ENCODE measurements at places on chromosomes 3 and 15.

DNA sequence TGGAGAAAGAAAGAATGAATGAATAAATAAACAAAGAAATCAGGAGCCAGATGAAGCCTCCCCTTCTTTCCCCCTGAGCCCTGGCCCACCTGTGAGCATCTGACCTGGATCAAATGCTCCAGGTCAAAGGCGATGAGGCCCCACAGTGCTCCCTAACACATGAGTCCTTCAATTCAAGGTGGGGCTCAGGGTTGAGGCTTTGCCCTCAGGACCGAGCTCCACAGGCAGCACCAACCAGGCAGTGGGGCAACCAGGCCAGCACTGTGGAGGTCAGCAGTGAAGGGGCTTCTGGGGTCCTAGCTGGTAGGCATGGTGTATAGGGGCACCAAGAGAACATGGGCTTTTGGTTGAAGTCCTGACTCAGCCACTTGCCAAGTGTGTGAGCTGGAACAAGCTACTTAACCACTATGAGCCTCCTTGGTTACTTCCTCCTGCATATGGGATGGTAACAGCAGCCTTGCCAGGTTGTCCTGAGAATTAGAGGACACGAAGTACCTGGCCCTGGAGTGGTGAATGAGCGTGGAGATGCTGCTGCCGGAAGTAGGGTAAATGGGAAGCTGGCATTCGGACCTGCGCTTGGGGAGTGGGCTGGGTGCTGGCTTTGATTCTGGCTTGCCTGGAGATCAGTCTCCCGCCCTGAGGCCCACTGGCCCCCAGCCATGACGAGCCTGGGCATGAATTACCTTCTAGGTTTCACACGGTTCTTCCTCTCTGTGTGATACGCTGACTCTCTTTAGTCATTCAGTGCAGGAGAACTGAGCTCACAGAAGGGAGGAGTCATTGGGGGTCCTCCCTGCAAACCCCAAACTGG, 10.0 kb upstream of the PAQR5 start:
- no peak for DNase-seq

DNA sequence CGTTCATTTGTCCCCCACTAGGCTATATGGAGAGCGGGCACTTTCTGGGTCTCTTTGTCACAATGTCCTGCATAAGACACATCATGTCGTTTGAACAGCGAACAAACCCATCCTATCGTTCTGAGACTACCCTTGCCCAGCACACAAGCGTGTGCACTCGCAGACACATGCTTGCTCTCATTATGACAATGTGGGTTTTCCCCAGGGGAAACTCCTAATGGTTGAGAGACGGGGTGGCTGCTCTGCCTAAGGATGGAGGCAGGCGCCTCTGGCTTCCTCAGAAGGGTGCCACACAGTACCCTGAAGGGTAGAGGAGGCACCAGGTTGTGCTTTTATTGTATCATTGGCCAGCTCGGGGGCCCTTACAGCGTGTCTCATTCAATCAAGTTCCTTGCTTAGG, 51.0 kb upstream of the MYZAP start:
- no peak for DNase-seq

DNA sequence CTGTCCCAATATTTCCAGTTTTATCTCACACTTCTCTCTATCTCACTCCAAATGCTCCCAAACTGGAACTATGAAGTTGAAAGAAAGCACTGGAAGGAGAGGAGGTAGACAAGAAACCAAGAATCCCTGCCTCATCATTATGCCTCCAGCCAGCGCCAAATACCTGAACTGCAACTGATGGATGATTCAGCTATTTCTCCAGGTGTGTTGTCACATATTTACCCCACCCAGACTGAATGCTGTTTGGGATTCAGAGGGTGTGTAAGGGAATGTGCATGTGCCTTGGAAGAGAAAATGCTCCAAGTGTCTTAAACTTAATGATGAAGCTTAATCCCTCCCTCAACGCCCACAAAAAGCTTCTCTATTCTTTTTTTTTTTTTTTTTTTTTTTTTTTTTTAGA, 269.5 kb upstream of the ATP11B start:
- DNase-seq: no peak

DNA sequence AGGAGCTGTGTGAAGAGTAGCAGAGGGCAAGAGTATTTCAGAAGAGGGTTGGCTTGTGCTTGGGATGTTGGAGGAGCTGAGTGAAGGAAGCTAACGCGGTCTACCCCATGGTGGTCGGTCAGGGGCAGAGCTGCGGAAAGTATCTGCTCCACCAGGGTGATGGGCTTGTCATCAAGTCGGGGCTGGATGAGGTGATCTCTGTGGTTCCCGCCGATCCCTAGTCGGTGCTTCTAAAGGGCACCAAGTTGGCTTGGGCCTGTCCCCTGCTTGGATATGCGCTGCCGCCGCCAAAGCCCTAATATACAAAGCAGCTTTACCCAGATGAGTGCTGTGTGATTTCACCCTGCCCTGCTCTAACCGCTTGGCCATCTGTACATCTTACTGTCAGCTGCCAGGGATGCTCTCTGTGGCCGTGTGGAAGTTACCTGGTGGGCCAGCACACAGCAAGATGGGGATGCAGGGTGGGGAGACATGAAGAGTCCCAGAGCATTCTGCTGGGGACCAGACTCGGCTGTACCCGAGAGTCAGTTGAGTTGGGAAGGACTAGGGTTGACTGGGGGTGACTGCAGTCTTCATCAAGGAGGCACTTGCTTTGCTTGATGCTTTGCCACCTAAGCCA, 226.1 kb upstream of the BHLHE40 start:
- no peak for DNase-seq

DNA sequence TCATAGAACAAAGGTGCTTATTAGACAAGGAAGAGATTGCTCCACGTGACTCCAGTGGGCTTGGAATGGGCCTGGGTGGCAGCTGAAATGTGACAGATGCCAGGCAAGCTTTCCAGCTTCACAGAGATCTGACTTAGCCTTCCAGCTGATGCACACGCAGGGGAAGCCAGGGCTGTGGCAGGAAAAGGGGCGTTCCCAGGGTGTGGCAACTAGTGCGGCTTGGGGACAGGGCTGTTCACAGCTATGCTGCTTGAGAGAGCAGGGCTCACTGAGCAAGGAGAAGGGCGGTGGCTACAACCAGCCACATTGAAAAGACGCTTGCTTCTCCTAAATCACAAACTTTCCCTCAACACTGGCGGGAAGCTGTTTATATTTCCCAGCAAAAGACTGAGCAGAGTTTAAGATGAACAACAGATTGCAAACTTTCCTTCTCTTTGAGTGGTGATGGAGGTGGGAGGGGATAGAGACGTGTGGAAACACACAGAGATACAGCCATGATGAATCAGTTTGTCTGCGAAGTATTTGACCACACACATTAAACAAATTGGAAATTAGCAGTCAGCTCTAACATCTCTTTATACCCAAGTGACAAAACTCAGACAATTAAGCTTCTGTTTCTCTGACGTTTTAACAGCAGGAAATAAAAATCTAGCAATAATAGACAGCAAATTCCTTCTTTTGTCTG, 127.5 kb downstream of the BDH1 start:
- DNase-seq: no peak

GRCh38 chr3:55243678-55244077, 243.4 kb downstream of the WNT5A start:
- no peak for DNase-seq

DNA sequence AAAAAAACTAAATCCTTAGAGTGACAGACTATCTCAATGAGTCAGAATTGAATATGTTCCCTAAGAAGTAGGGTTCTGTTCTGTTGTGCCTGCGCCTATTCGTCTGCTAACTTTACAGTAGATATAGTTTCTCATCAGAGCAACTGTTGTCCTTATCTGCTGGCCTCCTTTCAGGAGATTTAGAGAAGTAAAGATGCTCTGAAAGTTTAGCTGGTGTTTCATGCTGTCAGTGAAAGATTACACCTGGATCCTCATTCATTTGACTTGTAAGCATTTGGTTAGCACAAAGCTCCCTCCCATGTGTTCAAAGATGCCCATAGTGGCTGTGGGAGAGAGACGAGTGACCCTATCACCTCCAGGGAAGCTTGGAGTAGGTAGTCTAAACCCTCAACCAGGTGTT, 35.0 kb downstream of the SUCNR1 start:
- no peak for DNase-seq

- DNase-seq: no peak
Measured at GRCh38 chr15:73630921-73631362, 2.2 kb downstream of the NPTN start.

GRCh38 chr15:95624100-95624499, 706.4 kb upstream of the NR2F2 start:
- no peak for DNase-seq

GRCh38 chr3:40224796-40225515, 84.6 kb upstream of the EIF1B start:
- DNase-seq: no peak

DNA sequence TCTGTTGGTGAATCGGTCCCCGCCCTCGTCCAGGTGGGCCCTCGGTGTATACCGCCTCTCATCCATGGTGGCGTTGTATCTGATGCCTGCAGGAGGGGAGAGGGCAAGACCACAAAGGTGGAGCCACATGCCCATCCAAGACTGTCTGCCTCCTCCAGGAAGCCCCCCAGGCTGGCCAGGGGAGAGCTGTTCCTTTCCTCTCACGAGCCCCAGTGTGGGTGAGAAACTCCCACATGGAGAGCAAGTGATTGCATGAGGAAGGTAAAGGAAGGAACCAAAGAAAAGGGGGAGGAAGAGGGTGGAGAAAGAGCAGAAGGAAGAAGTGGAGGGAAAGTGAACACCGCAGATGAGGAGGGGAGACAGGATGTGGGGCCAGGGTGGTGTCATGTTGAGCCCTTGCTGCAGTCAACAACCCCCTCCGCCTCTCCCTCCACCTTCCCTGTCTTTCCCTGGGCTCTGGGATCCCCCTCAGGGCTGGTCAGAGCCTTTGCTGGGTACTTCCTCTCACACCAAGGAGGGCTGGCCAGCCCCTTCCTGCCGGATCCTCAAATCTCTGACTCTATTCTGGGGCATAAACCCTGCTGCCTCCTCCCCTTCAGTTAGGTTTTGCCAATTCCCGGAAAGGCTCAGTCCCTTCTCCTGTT, 49.3 kb downstream of the FEM1B start:
- DNase-seq: no peak

DNA sequence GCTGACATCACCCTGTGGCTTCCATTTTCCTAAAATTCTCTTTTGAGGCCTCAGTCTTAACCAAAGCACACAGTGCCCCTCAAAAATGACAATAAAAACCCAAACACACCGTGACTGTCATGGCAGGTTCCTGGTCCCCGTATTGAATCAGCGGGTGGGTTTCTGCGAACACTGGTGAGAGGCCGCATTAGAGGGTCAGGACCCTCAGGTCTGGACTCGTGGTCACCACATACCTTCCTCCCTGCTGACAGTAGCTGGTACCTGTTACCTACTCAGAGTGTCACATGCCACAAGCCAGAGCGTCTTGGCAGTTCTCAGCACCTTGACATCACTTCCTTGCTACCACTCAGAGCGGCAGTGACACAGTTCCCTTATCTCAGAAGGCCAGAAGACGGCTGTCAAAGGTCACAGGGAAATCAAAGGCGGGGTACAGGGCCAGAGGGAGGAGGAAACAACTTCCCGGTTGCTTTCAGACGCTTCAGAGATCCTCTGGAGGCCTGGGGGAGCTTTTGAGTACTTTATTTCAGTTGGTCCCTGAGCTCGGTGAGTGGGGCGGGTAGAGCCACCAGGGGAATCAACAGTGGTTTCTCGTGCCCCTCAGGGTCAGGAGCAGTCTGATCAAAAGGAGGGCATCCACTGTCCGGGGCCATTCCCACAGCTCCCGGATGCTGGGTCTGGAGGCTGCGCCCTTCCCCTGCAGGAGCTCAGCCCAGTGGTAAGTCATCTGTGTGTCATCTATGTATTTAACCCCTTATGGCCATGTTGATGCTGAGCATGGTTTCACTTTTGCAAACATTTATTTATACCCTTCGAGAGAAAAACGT, at the start of the genes CCR5AS and CCRL2:
CCR5AS (minus strand) TSS at position 279 of the 824 bp plus-strand sequence.
CCRL2 (plus strand) TSS at position 472 of the 824 bp plus-strand sequence. CDS start 821 bp downstream, outside the sequence.
- no peak for DNase-seq

DNA sequence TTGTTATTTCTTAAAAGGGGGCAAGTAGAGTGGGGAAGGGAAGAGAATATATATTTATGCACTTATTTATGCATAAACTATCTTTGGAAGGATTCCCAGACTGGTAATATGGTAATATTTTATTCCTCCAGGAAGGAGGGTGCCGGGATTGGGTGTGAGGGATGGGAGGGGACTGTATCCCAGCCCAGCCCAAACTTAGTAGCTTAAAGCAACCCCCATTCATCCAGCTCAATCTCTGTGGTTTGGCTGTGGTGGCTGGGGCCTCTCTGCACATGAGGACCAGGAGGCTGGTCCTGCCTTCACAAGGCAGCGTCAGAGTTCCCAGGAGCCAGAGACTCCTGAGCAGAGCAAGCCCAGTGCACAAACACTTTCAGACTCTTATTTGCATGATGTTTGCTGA, 48.4 kb downstream of the CCNL1 start:
- DNase-seq: no peak

DNA sequence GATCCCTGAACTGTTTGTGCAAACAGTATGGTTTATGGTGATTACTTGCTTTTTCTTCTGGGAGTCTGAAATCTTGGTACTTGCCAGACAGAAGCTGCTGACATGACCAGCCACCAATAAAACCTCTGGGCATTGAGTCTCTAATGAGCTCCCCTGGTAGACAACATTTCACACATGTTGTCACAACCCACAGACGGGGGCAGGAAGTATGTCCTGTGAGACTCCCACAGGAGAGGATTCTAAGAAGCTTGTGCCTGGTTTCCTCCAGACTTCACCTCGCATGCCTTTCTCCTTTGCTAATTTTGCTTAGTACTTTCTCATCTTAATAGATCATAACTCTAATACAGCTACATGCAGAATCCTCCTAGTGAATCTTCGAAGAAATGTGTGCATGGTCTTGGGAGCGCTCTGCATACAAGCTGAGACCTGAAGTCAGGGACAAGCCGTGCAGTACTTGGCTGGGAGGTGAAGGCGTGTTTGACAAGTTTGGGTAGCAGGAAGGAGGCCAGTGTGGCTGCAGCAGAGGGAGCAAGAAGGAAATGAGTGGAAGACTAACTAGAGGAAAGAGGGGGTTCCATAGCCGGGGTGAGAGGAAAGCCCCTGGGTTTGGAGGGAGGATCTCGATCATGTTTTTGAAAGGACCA, 49.0 kb downstream of the B3GNT5 start:
- no peak for DNase-seq

DNA sequence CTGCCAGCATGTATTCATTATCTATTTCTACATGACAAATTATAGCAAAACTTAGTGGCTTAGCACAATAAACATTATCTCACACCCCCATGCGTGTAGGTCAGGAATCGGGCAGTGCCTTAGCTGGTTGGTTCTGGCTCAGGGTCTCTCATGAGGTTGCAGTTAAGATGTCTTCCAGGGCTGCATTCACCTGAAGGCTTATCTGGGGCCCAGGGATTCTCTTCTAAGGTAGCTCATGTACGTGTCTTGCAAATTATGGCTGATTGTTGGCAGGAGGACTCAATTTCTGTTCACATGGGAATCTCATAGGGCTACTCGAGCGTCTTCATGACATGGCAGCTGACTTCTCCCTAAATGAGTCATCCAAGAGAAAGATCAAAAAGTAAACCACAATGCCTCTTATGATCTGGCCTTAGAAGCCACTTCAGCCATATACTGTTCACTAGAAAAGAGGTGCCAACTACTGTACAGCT, 42.9 kb upstream of the TSC22D2 start:
- DNase-seq: no peak
